IPS DF 6.9 (cell line): ENCODE measurements at places on chromosomes 4 and X.

DNA sequence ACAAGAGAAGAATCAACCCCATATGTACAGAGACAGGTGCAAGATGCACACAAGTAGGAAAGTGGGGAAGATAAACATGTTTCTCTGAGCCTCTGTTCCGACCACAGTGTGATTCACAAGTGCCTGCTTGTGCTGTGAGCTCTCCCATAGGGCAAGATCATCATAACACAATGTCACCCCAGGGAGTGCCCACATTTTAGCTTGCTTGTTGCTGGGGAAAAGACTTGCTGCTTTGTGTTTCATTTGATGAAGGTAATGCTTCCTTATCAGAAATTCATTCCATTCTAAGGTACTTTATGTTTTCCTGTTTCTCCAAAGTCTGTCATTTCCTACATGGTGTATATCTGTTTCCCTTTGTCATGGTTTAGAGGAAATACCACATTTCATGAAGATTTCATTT, 304.5 kb upstream of the DIPK2B start:
- no peak for DNase-seq

DNA sequence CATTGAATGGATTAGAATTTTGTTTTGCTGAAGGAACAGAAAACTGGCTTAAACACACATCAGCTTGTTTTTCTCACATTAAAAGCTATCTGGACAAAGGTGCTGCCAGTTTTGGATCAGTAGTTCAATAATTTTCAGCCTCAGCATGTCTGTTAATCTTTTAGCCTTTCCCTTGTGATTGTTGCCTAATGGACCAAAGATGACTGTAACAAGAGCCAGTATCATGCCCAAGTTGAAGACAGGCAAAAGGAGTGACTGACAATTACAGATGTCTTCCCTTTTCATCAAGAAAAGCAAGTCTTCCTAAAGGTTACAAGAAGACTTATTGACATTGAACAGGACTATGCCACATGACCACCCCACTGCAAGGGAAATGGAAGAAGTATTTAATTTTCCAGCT, 419.7 kb downstream of the MAPK10 start:
- DNase-seq = no peak

DNA sequence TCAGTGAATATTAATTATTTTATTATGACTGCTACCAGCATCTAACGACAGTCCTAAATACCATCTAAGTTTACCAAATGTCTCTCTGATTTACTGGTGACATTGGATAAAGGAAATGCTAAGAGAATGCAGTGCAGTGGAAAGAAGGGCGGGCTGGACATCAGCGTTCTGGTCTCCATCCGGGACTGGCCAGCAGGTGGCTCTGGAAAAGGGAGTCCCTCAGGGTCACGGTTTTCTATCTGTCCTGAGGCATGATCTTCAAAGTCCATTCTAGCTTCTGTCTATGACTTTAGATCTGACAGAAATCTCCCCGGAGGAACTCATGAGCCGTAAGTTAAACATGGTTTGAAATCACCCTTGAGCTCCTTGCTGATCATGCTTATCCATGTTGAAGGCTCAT, 3.3 kb downstream of the TRIM2 start:
- no peak for DNase-seq

DNA sequence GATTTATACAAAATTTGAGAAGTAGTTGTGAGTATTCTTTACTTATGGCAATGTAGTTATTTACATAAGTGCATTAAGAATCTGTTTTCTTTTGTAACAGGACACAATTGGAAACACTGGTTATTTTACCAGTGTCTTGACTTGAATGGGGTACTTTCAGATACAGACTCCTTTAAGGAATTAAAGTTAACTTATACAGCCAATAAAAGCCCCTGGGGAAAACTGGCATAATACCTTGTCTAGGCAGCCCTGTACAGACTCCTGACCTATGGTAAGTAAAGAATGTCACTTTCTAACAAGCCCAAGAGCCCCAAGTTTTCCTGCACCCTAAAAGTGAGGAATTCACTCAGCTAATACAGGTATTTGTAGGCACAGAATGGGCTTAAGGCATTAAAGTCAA, 241.8 kb downstream of the CPXCR1 start:
- DNase-seq = no peak

GRCh38 chrX:37745835-37746217, 34.0 kb upstream of the CYBB start:
- DNase-seq = no peak

DNA sequence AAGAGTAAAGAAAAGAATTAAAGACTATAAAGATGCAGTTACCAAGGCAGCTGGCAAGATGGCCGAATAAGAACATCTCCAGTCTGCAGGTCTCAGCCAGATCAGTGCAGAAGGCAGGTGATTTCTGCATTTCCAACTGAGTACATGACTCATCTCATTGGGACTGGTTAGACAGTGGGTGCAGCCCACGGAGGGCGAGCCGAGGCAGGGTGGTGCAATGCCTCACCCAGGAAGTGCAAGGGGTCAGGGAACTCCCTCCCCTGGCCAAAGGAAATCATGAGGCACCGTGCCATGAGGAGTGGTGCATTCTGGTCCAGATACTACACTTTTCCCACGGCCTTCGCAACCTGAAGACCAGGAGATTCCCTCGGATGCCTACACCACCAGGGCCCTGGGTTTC, 20.5 kb downstream of the SPIN4 start:
- DNase-seq = no peak

DNA sequence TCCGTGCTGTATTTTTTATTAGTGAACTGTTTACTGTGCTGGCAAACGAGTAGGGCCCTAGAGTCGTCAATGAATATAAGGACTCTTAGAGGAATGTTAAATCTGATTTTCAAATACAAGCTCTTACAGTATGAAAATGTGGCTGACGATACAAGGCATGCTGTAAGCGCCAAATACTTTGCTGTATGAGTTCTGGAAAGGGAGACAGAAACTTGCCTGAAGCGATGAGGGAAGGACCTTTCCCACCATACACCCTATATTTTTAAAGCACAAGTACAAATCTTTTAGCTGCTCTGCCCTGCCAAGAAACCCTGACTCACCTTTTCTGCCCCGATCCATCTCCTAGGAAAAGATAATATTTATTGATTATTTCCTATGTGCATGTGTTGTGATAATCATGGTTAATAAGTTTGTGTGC, 15.7 kb upstream of the RUFY3 start:
- no peak for DNase-seq

GRCh38 chrX:134525086-134525792, 65.3 kb downstream of the HPRT1 start:
- DNase-seq = no peak

DNA sequence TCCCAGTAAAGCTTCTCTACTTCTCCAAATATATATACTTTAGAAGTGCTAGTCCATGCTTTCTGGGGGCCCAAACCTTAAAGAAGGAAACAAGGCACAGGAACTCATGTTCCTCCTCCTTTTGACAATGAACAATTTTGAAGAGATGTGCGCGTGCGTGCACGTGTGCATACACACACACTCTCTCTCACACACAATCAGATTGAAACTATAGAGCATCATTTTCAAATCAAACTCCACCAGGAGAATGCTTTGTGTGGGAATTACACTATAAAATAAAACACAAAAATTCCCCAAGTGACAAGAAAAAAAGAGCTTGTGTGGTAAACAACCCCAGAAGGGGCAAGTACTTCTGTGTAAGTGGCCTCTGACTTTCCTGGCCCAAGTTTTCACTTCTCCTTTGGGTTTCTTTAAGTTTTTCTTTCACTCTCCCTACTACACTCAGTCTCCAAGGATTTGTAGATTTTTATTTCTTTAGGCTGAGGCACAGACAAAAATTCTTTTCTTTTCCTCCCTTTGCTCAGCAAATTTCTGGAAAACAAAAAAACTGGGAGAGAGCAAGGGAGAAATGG, 46.6 kb upstream of the SHISA3 start:
- DNase-seq = no peak

DNA sequence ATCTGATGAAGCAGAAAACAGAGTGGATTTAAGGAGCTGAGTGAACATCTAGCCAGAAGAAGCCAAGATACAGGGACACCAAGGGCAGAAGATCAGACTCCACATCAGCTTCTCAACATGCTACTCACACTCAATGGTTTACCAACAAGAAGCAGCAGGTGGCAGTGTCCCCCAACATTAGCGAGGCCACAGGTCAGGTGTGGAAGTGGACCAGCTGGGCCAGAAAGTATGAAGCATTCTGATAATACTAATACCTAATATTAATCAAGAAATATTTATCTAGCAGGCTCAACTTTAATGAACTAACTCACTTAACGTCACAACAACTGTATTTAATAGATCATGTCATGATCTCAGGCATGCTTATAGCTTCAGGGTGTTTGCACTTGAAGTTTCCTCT, 73.4 kb upstream of the TTC29 start:
- no peak for DNase-seq
